Cerebellum (tissue), 4 donors: ENCODE measurements at places on chromosomes 16 and 17.

GRCh38 chr17:9279893-9280292, 258.6 kb downstream of the NTN1 start:
- no peak for DNase-seq

- DNase-seq = peak; percentile 30
These were observed 1.0 kb downstream of the NME2 start for GRCh38 chr17:51166987-51167931.

- peak; percentile 28 for DNase-seq
These were observed 41.8 kb downstream of the BRD7 start for GRCh38 chr16:50326835-50327465.

GRCh38 chr17:53837131-53837530, 14.4 kb downstream of the KIF2B start:
- DNase-seq = no peak

DNA sequence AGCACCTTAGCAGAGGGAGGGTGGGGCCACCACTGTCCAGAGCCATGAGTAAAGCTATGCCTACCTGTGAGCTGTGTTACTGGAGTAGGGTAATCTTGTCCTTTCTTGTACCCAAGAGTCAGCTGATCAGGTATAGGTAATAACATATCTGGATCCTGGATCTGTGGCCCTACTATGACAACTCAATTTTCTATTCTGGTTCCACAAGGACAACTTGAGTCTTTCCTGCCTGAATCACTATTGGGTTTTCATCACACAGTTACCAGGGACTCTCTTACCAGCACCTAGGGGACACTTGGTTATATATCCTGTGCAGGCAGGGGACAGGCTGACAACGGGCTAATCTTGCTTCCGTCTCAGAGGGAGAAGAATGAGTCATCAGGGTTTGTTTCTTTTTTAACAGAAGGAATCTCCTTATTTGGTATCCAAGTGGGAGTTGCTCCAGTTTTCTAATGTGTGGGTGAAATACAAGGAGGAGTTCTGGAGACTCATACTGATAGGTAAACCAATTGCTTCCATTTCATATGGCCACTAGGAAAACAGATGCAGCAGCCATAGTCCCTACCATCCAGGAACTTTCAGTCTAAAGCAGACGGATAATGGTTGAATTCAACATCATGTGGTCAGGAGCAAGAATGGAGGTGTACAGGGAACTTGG, 6.8 kb downstream of the ZNF267 start:
- DNase-seq = peak; percentile 41

GRCh38 chr16:554640-555365, 5.4 kb upstream of the PRR35 start:
- DNase-seq = peak; percentile 36
